GM10248 (cell line): ENCODE measurements at places on chromosomes 3 and 15.

DNA sequence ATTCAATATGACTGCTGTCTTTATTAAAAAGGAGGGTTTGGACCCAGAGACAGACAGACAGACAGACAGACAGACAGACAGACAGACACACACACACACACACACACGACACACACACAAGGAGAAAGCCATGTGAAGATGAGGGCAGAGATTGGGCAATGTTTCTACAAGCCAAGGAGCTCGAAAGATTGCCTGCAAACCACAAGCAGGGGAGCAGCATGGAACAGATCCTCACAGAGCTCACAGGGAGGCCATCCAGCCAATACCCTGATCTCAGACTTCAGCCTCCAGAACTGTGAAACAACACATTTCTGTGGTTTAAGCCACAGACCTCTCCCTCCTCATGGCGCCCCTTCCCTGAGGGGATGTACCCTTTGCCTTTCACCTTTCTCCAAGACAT is 35.8 kb upstream of the ABHD2 start:
- DNase-seq = no peak

DNA sequence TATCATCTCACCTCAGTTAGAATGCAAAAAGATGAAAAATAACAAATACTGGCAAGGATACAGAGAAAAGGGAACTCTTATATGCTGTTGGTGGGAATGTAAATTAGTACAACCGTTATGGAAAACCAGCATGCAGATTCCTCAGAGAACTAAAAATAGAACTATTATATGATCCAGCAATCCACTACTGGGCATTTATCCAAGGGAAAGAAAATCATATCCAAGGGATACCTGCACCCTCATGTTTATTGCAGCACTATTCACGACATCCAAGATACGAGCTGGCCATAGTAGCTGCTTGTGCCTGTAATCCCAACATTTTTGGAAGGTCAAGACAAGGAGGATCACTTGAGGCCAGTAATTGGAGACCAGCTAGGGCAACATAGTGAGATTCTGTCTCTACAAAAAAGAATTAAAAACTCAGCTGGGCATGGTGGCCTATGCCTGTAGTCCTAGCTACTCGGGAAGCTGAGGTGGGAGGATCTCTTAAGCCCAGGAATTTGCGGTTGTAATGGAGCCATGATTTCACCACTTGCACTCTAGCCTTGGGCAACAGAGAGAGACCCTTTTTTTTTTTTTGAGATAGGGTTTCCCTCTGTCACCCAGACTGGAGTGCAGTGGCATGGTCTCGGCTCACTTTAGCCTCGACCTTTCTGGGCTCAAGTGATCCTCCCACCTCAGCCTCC is 26.6 kb downstream of the USP50 start:
- no peak for DNase-seq

- DNase-seq = no peak
Observed at GRCh38 chr3:193563426-193563825, 8.7 kb upstream of the ATP13A4 start.

- no peak for DNase-seq
Observed at GRCh38 chr3:74518610-74519009, 95.8 kb downstream of the CNTN3 start.

- DNase-seq = no peak
Observed at GRCh38 chr3:100106094-100106493, 8.2 kb downstream of the FILIP1L start.
